IMR-90 (cell line): ENCODE measurements at places on chromosomes 7 and 10. TPM values are rescaled to one million over a fixed set of nuclear protein-coding genes. Genes with fewer than 3 reads are reported as not detected.

DNA sequence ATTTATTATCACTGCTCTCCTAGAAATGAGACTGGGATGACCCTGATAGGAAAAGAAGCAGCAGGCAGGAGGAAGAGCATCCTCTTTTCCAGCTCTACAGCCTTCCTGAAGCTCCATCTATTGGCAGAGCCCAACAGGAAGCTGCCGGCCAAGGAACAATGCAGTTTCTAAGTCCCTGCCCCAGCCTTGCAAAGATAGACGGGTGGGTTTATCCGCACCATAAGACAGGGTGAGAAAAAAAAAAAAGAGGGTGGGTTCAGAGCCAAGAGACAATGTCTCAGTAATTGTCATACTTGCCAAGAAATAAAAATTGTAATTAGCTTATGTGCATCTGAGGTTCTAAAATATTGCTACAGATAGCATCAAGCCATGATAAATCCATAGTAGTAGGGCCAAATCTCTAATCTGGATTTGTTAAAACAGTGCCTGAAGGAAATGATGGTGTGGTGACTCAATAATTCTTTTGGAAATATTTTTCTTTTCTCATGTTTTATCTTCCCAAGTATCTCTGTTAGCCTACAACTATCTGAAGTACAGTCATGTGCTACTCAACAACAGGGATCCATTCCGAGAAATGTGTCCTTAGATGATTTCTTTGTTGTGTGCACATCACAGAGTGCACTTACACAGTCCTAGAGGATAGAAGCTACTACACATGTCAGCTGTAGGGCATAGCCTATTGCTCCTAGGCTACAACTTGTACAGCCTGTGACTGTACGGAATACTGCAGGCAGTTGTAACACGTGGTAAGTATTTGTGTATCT lies 242.9 kb upstream of the CXCL12 start:
- H3K4me3 ChIP-seq = no peak overlapping the region
- H3K4me1 ChIP-seq = peaks cover 8% of the 10 kb centered on the region
- no peaks in the 10 kb centered on the region for H3K27me3 ChIP-seq
- DNase-seq = peak; percentile 68
- peak overlapping the region; percentile 7; the same call in 1 of the 2 replicates for H3K27ac ChIP-seq

GRCh38 chr7:27600247-27600646 lies 62.4 kb downstream of the HIBADH start:
- no peaks in the 10 kb centered on the region for H3K27me3 ChIP-seq
- DNase-seq = no peak
- no peaks in the 10 kb centered on the region for H3K4me1 ChIP-seq
- H3K36me3 ChIP-seq = no peaks in the 10 kb centered on the region
- H3K4me3 ChIP-seq = no peak overlapping the region
- H3K27ac ChIP-seq = no peak overlapping the region

TMEM273 gene
- total RNA-seq = not detected in 2 replicates

- no peak overlapping the region for H3K27ac ChIP-seq
- peaks cover 2% of the 10 kb centered on the region for H3K36me3 ChIP-seq
- no peaks in the 10 kb centered on the region for H3K27me3 ChIP-seq
Measured at GRCh38 chr7:74495112-74496086, 41.7 kb downstream of the GTF2IRD1 start.

GRCh38 chr7:26444555-26444954 lies 152.9 kb downstream of the SNX10 start:
- DNase-seq = no peak
- H3K27ac ChIP-seq = no peak overlapping the region
- H3K27me3 ChIP-seq = no peaks in the 10 kb centered on the region
- H3K4me1 ChIP-seq = no peaks in the 10 kb centered on the region
- no peak overlapping the region for H3K4me3 ChIP-seq
- no peaks in the 10 kb centered on the region for H3K36me3 ChIP-seq

GRID2IP gene
- total RNA-seq = not detected in 2 replicates

DNA sequence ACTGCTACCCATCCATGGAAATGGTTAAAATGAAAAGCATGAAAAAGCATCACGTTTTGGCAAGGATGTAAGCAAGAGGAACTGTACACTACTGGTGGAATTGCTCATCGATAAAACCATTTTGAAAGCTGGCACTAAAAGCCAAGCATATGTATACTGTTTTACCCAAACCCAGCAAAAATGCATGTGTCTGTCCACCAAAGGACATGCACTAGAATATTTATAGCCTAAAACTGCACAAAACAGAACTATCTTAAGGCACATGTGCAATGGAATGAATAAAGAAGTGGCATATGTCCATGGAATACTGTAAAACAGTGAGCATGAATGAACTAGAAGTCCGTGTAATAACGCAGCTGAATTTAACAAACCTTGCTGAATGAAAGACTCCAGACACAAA lies 22.9 kb downstream of the RBAK start:
- H3K4me3 ChIP-seq = no peak overlapping the region
- DNase-seq = no peak
- peaks cover 26% of the 10 kb centered on the region for H3K36me3 ChIP-seq
- no peak overlapping the region for H3K27ac ChIP-seq
- peaks cover 3% of the 10 kb centered on the region; the same call in 1 of the 2 replicates for H3K27me3 ChIP-seq

GRCh38 chr7:158849768-158850544 lies 6.4 kb upstream of the DYNC2I1 start:
- DNase-seq = no peak
- no peak overlapping the region for H3K4me3 ChIP-seq
- H3K27ac ChIP-seq = no peak overlapping the region
- H3K27me3 ChIP-seq = no peaks in the 10 kb centered on the region
- no peaks in the 10 kb centered on the region for H3K4me1 ChIP-seq

GRCh38 chr7:18610331-18610948 lies 114.9 kb downstream of the HDAC9 start:
- H3K4me1 ChIP-seq = peaks cover 1% of the 10 kb centered on the region; the same call in 1 of the 2 replicates
- no peak overlapping the region for H3K27ac ChIP-seq

GRCh38 chr10:103276896-103277712 lies at the start of gene INA:
Gene INA (plus strand): TSS chr10:103277138. CDS start chr10:103277212, 74 bp downstream.
- peaks cover 12% of the 10 kb centered on the region for H3K4me1 ChIP-seq
- H3K4me3 ChIP-seq = peak within 1 kb of the TSS; percentile 57

DNA sequence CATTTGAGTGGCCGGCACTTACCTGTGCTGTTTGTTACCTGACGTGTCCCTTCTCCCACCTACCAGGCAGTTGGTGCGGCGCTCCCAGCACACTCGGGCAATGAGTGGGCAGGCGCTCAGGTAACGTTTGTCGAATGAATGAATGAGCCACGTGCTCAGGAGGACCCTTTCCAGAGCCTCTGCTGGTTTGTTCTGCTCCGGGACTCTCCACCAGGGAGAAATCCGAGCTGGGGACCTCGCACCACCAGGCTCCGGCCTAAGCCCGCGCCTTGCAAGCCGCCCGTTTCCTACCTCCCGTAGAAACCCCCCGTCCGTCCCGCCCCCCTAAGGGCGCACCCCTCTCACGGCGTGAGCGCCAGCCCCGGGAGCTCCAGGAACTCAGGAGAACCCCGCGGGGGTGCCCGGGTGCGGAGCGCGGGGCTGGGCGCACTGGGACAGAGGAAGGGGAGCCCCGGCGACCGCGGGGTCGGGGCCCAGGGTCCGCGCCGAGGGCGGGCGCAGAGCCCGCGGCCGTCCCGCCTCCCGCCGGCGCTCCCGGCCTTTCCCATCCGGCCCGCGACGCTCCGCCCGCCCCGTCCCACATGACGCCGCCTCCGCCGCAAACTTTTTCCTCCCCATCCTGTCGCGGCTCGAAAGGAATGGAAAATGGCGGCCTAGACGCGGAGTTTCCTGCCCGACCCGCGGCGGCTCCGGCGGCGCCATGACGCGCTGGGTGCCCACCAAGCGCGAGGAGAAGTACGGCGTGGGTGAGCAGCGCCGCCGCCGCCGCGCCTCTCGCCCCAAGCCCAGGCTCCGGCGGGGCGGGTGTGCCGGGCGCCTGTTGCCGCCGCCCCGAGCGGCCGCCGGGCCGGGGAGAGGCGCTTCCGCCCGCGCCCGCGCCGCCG lies at the start of gene DOCK1:
DOCK1 (plus strand) TSS at position 611 of the 884 bp plus-strand sequence; CDS start at position 701, 90 bp downstream.
- no peaks in the 10 kb centered on the region for H3K27me3 ChIP-seq
- no peaks in the 10 kb centered on the region; the same call in 1 of the 2 replicates for H3K36me3 ChIP-seq
- DNase-seq = peak; percentile 68
- peak within 1 kb of the TSS; percentile 86 for H3K27ac ChIP-seq
- peak within 1 kb of the TSS; percentile 62 for H3K4me3 ChIP-seq

DNA sequence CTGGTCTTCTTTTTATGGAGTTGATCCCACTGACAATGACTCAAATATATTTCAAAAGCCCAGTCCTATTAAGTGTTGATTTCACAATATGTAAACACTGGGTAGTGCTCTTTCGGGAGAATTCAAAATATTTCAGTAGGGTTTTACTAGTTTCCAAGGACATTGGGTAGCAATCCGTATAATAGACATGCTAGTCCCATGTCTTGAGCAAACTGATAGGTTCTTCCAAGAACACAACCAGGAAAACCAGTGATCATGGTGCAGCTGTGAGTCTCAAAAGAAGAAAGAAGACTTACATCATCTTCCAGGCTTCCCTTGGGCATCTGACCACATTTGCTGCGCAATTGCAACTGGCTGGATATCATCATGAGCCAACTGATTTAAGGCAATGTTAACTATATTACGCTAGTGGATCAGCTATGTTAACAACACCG lies 59.3 kb upstream of the APBB1IP start:
- no peaks in the 10 kb centered on the region for H3K36me3 ChIP-seq
- no peak overlapping the region for H3K27ac ChIP-seq
- no peaks in the 10 kb centered on the region for H3K27me3 ChIP-seq
- no peak overlapping the region for H3K4me3 ChIP-seq
- DNase-seq = no peak

DNA sequence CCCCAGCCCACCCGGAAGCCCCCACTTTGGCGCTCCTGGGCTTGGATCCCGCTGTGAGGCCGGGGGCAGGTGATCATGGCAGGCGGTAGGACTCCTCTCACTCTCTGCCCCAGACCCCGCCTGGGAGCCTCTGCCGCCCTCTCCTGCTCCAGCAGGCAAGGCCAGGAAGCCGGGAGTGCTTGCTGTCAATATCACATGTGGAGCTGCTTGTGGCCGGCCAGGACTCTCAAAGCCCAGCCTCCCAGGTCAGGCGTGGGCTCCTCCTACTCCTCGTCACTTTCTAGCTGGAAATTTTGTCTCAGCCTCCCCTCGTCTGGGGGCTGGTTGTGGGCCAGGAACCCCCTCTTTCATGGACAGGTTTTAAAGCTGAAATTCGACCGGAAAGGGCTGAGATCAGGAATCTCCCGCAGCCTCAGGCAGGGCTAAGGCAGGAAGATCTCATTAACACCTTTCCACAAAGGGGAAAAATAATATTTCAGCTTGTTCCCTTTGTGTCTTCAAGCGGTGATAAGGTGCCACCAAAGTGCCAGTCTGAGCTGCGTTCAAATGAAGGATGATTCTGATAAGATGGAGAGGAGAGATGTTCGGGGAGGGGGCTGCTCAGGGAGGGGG lies 273.6 kb upstream of the PODXL start:
- H3K27me3 ChIP-seq = peaks cover 3% of the 10 kb centered on the region; the same call in 1 of the 2 replicates
- H3K4me3 ChIP-seq = no peak overlapping the region
- no peaks in the 10 kb centered on the region for H3K36me3 ChIP-seq
- no peaks in the 10 kb centered on the region for H3K4me1 ChIP-seq
- DNase-seq = no peak

SPOCK2 gene
- not detected in 2 replicates for total RNA-seq
